Cardiac muscle cell (in vitro differentiated cells and primary cell): ENCODE measurements at places on chromosomes 6 and 20. TPM values are rescaled to one million over a fixed set of nuclear protein-coding genes. Genes with fewer than 3 reads are reported as not detected.

Gene HDGFL1
- not detected in 2 replicates for polyA plus RNA-seq

Gene SIRPB1
- not detected in 2 replicates for polyA plus RNA-seq

Gene COX4I2
- polyA plus RNA-seq = 0.81 and 0.97 TPM in 2 replicates

Gene PHF1
- 34.5 and 62.1 TPM in 2 replicates for polyA plus RNA-seq

Gene POPDC3
- 80.0 and 97.0 TPM in 2 replicates for polyA plus RNA-seq

Gene SEMG1
- polyA plus RNA-seq = not detected in 2 replicates
